ENCODE measurements at places on chromosomes 13 and 19.

DNA sequence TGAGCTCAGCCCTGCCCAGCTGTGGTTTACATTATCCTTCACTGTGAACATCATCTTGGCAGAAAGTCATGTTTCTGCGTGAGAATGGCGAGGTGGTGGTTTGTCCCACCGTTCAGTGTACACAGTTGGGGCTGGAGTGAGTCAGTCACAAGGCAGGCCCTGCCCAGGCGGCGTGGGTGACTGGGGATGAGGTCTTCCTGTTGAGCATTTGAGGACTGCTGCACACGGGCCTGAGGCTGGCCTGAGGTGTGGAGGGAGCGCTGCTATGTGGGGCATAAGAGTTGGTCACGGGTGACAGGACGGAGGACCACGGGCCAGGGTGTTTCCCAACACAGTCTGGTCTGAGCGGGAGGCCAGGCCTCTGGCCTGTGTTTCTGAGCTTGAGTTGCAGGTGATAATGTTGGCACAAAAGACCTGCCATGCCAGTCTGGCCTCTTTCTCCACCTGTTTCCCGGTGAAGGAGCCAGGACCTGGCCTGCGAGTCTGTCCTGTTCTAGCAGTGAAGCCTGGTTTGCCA is 13.4 kb upstream of the C19orf33 start:
- DNase-seq: no peak

DNA sequence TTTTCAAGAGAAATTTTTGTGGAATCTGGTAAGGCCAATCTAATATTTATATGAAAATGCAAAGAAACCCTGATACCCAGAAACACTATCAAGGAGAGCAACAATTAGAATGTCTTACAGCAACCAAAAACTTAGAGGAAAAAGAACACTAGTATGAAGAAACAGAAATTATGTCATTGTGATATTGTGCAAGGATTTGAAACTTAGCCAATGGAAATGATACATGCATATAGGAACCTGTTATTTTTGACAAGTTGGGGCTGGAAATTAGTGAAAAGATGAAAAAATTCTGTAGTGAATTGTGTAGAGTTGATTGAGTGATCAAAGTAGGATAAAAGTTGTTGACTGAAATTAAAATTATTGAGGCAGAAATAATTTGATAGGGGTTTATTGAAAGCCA is 792.6 kb upstream of the SLITRK6 start:
- DNase-seq: no peak

- DNase-seq: no peak
These were observed 485.3 kb downstream of the UQCRFS1 start for GRCh38 chr19:28727480-28728159.

GRCh38 chr13:107351305-107351704 is 783.4 kb upstream of the ARGLU1 start:
- DNase-seq: no peak

- DNase-seq: no peak
These were observed 971 bp upstream of the ANKRD10 start for GRCh38 chr13:110915874-110916206.

DNA sequence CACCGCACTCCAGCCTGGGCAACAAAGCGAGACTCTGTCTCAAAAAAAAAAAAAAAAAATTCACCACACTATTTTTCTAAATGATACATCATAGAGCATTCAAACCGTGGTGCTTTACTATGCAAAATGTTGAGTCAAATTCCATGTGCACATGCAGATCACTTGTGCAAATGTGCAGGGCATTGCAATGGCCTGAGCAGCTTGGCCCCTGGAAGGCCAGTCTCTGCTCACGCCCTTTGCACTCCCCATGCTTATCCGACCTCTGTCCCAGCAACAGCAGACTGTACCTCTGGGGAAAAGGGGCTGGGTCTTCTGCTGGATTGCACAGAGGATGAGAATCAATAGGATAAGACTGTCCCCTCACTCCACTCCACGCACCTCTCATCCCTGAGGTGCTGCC is 58.5 kb downstream of the PARP4 start:
- no peak for DNase-seq

DNA sequence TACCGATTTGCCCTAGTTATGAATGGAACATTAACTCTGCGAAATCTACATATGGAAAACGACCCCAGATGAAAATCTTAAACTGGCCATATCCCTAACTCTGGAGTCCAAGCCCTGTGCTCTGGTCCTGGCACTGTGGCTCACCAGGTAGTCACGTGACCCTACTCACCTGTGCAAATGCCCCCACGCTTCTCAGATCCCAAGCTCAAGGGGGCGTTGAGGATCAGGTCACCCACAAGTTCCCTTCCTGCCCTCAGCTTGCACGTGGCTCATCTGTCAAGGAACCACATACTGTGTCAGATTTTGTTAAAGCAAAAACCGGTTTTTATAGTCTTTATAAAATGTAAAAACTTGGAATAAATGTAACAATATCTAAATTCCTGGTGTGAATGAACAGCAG is 324.0 kb downstream of the SHISA2 start:
- no peak for DNase-seq

DNA sequence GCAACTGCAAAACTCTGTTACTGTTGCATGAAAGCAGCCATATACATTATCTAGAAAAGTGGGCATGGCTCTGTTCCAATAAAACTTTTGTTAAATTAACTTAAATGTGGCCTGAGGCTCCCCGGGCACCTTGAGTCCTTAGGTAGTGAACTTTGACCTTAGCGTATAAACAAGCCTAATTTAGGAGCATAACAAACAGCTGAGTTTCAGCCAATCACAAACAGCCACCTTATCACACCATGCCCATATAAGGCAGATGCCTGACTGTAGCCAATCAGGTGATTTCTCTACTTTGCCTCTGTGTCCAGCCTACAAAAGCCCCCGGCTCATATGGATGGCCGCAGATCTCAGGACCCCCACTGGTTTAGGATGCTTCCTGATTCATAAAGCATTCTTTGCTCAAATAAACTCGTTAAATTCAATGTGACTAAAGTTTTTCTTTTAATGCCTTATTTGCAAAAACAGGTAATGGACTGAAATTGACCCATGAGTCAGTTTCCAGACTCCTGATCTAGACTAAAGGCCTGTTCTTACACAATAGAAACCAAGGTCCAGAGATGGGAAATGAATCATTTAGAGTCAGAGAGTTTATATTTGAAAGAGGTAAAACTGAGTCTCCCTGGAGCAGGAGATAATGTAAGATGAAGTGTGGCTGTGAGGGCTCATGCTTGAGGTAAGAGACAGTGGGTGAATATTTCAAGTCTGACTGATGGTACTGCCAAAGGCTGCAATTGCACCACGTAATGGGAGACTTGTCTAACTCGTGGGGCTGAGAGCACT is 130.2 kb downstream of the FGF9 start:
- DNase-seq: no peak

DNA sequence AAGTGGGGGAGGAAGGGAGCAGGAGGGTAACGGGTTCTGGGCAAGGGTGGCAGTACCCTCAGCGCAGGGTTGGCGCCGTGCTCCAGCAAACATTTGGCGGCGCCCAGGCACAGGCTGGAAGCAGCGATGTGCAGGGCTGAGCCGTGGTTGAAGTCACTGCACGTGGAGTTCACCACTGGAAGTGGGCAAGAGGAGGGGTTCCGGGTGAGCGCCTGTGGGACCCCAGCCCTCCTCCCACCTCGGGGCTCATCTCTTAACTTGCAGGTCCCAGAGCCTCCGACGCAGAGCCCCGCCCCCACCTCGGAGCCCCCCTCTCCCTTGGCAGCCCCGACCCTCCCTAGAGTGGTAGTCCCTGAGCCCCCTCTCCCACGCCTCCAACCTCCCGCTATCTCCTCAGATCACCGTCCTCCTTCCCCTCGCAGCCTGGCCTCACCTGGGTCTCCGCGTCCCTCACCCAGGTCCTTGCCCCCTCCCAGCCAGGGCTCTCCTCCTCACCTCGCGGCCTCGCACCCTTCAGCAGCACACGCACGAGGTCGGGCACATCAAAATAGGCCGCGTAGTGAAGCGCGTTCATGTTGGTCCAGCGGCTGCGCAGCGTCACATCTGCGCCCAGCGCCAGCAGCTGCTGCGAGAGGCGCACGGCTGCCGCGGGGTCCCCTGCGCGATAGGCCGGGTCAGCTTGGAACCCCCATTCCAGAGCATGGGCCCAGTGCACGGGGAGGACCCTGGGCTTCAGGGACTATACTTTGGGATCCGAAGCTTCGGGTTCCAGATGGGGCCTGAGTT is 6.4 kb downstream of the CLIP3 start:
- DNase-seq: no peak

DNA sequence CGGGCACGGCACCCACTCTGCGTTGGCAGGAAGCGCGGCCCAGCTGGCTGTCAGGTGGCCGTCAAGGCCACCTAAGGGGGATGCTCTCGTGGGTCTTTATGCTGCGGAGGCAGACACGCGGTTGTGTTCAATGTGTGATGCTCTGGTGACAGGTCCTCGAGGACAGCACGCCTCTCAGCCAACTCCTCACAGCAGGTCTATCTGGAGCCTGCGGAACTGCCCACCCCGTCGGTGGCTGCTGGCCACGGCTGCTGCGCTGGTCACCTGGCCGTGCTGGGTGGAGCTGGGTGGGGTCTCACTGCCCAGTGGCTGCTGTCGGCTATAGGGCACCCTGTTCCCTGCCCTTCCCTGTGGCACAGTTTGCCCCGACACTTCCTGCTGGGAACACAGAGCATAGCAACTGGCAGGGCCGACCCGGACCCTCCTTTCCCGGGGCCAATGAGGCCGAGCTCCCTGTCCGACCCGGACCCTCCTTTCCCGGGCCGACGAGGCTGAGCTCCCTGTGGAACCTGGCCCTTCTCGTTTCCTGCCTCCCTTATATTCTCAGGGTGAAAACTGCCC is 14.3 kb upstream of the F7 start:
- DNase-seq: peak; percentile 13

DNA sequence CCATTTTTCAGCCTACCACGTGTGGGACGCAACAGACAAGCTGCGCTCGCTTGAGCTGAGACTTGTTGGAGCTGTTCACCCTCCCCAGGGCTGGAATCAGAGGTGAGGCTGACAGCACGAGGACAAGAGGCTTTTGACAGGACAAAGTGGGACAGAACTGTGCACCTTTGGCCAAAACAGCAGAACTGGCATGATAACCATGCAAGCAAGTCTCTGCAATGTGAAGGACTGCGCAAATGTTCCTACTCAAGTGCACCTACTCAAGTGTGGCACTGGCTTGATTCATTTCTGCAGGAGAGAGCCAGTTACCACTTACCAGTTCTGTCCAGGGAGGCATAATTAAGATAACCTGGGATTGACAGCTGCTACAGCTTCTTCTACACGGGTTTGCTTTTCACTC is 62.2 kb upstream of the TM9SF2 start:
- no peak for DNase-seq

Data from left ventricle myocardium inferior (tissue), 1 donor.